ENCODE measurements at places on chromosomes 16 and 17.
A peak's percentile ranks its signal among the peaks of the same experiment; 100 is the strongest.

- DNase-seq: no peak
Observed at GRCh38 chr16:21701271-21701670, 37.5 kb downstream of the OTOA start.

- DNase-seq: no peak
Observed at GRCh38 chr16:11215935-11216556, 40.0 kb downstream of the SOCS1 start.

- peak; percentile 70 for DNase-seq
Observed at GRCh38 chr16:70715055-70715858, 29.4 kb upstream of the MTSS2 start.

- DNase-seq: no peak
Observed at GRCh38 chr17:38815576-38816193, 9.4 kb downstream of the CWC25 start.

DNA sequence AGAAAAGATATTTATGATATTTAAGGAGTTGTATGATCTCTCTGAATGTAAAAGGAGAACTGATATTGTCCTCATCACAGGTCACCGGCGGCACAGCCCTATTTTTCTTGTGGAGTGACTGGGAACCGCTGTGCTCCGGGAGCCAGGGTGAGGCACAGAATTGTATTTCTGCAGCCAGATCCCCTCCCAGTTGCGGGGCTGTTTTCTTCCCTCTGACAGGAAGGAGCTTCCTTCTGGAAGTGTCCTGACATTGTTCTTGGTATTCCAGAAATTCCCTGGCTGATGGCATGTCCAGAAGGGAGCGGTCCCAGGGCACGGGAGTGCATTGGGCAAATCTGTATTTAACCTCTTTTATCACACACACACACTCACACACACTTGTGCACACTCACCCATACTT lies 268.6 kb upstream of the FOXF1 start:
- DNase-seq: no peak

GRCh38 chr17:50428831-50429424 lies 2.9 kb downstream of the ACSF2 start:
- DNase-seq: no peak

- DNase-seq: no peak
Observed at GRCh38 chr17:37301288-37301687, 74.5 kb upstream of the C17orf78 start.

GRCh38 chr16:48426244-48427141 lies 41.3 kb upstream of the SIAH1 start:
- no peak for DNase-seq

DNA sequence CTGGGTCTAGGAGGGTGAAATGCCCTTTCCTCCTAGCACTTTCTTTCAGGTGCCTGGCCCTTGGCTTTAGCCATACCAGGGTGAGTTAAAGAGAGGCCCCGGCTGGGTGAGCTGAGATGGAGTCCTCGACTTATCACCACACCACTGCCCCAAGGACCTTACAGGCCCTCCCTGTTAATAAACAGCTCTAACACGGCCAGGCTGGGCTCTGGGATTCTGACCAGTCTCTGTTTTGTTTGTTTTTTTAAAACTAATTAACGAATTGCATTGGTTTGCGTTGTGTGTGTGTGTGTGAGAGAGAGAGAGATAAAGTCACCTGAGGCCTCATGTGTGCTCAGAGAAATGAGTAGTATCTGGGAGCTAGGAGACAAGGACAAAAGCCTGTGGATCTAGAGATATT lies 14.3 kb downstream of the MYL4 start:
- DNase-seq: no peak

DNA sequence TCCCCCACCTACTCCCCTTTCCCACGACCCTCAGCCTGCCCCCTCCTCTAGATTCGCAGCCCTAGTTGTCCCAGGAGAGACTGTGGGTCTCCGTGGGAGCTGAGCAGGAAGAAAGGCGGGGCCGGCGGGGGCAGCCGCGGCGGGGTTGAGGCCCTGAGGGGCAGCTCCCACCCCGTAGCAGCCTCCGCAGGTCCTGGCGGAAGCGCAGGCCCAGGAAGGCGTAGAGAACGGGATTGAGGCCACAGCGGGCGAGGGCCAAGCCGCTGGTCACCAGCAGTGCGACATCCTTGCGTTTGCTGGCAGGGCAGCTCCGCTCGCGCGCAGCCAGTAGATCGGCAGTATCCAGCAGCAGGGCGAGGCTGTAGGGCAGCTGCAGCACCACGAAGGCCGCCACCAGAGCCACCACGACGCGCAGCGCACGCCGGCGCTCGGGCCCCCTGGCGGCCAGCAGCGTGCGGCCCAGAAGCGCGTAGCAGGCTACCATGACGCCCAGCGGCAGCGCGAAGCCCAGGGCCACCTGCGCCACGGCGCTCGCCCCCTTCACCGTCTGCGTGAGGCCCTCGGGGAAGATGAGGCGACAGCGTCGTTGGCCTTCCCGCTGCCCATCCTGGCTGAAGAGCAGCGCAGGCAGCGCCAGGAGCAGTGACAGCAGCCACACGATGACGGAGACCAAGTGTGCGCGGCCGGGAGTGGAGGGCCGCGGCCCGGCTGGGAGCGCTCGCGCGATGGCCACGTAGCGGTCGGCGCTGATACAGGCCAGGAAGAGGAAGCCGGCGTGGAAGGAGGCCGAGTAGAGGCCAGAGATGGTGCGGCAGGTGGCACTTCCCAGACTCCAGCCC lies 1.9 kb downstream of the CCR10 start:
- DNase-seq: no peak

DNA sequence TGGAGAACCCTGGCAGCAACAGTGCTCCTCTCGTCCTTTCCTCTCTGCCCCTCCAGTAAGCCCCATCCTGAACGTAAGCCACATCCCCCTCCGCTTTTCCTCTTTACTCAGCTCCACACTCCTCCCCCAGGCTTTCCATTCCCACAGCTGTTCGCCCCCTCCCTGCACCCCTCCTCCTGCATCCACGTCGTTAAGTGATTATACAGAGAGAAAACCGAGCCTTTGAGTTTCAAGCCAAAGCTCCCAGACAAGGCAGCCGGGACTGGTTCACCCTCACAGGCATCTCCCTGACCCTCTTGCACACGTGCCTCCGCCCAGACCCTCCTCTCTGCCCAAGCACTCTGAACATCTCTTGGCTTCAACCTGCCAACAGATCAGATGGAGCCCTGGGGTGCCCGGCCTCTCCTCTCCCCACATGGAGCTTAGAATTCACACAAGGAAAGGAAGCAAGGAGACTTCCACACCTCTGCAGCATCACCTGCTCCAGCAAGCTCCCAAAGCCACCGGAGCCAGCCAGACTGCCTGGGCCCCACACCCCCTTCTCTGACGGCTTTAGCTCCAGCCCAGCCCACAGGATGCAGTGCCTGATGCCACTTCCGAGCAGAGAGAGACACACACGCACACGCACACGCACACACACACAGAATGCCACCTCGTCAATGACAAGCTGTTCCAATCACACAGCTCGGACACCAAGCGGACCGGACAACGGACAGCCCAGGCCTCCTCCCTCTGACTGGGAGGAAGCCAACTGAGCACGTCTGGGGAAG lies 99.9 kb upstream of the CCL2 start:
- no peak for DNase-seq

- no peak for DNase-seq
Observed at GRCh38 chr17:44922746-44923470, 7.6 kb upstream of the GFAP start.

GRCh38 chr16:50331570-50331969 lies 37.2 kb downstream of the BRD7 start:
- DNase-seq: no peak

DNA sequence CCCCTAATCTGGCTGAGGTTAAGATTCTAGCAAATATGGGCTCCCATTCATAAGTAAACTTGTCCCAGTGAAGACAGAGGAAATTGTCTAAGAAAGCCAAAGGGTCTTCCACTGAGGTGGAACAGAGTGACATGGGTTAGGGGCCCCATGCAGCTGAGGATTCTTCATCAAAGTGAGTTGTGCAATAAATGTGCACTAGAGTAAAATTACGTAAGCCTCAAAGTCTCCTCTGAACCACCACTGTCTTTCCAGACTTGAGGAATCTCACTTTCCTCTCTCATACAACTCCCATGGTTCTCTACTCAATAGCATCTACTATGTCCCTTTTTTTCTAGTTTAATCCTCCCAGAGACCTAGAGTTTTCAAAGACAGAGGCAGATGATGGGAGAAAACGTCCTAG lies 132.4 kb downstream of the CA10 start:
- DNase-seq: no peak

DNA sequence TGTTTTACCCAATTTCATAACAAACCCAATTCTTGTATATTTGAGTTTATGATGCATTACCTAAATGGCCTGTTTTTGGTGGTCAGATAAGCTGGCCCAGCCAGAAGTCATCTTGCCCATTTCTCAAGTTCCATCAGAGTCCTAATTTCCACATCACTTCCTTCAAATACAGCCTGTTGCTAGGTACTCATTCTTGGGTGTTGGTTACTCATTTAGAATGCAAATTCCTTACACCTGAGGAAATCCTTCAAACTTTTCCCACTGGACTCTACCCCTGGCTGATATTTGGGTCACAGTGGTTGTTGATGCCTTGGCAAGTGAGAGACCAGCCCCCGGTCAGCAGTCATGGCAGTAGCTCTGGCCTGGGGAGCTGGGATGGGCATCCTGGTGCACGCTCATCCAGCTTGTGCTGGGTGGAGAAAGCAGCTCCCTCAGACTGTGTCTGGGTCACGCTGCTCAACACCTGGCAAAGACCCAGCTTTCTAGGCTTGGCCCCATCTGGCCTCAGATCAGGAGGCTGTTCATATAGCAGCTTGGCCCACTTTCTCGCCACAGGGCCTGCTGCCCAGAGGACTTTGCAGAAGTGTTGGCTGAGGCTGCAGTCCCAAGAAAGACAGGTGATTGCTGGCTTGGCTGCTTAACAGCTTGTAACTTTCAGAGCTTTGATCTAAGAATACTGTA lies 25.8 kb downstream of the WSB1 start:
- DNase-seq: no peak

DNA sequence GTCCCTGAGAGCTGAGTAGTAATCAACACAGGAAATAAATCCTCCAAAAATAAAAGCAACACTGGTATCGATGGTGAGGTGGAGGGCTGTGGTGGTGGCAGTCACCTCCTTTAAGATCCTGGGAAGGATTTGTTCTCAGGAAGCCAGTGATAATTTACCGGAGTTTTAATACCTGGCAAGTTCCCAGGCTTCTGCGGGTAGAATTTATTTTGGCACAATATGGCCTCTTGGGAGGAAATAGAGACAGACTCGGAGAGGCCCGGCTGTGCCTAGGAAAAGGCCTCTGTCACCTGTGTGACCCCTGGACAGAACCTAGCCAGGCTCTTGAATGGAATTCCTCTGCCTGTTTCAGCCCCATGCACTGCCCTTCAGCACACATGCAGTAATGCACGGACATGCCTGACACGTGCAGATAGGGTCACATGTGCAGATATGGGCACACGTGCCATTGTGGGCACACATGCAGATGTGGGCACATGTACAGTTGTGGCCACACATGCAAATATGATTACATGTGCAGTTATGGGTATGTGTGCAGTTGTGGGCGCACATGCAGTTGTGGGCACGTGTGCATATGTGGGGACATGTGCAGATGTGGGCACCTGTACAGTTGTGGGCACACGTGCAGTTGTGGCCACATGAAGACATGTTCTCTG lies 33.5 kb downstream of the MGAT5B start:
- no peak for DNase-seq
